ENCODE measurements at places on chromosomes 6 and 20.

- no peak for DNase-seq
Observed at GRCh38 chr6:42259841-42260395, 42.3 kb upstream of the MRPS10 start.

- DNase-seq: peak; percentile 15
Observed at GRCh38 chr20:37345339-37346235, at the start of gene SRC. SRC (plus strand) TSS chr20:37346140; CDS start chr20:37384154, 38,014 bp downstream.

DNA sequence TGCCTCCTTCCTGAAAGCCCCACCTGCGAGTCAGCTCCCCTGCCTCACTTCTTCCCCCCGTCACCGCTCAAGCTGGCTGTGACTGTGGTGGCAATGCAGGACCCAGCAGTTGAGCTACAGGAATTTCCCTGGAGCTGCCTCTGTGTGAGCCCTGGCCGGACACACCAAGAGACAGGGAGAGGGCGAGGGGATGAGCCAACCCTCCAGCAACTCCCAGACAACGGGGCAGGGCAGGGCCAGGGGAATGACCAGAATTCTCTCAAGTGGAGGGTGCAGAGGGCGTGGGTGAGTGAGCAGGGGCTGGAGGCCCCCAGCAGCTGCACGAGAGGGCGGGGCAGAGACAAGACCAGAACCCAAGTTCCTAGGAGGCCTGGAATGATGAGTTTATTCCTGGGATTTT is 4.9 kb upstream of the ARFGAP1 start:
- DNase-seq: no peak

DNA sequence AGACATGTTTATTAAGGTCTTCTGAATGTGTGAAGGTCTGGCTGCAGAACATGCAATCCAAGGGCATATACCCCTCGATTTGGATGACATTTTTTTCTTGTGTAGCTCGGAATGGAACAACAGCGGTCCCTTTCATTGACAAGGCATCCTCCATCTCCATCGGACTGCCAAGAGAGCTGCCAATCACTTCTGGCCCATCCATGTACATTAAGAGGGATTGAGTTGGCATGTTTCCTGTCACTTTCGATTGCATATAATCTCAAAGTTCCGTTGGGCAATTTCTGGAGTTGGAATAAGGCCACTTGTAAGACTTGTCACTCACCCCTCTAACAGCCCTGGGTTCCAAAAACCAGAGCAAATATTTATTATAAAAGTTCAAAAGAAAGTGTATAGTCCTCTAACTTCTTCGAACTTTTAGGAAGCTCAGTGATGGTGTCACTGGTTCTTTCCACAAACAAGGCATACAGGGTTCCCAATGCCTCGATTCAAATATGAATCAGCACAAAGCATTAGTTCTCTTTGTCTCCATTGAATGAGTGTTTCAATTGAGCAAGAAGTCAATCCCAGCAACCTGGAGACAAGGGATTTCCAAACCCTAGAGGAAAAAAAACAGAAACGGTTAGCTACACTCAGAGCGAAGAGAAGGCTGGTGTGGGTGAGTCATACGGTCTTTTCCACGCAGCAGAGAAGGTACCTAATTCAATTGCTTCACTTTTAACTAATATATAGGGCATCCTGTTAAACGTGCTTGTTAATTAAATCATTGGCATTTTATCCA is 10.9 kb downstream of the ZNF217 start:
- DNase-seq: peak; percentile 34

GRCh38 chr6:45082091-45082490 is 246.0 kb upstream of the RUNX2 start:
- DNase-seq: no peak

DNA sequence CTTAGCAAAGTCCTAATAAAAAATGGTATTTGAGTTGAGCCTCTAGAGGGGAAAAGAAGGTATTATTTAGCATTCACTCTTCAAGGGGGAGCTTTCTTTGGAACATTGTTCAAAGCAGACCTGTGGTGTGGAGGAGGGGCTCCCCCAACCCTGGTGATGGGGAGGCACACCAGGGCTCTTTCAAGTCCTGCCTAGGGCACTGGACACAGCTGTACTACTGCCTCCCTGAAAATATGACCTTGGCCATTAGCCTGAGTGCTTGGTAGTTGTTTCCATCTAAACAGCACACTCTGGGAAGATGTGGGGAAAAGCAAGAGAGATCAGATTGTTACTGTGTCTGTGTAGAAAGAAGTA is 215.1 kb upstream of the CNR1 start:
- DNase-seq: no peak

DNA sequence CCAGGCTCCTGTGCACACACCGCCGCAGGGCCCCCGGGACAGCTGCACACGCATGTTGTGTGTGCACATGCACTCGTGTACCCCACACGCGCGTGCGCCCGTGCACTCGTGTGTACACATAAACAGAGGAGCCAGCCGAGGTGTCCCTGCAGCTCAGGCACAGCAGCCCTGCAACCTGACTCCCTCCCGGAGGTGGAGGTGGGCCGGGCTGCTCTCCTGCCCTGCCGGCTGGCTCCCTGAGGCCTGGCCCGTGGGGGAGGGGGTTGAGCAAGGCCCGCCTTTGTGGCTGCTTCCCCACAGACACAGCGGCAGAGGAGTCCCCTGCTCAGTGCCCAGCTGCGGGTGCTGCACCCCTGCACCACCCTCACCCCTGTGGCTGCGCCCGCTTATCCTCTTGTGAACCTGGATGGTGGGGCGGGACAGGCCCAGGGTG is 624 bp downstream of the RBBP8NL start:
- no peak for DNase-seq

GRCh38 chr6:109008054-109008453 is 86.6 kb downstream of the SESN1 start:
- DNase-seq: no peak

DNA sequence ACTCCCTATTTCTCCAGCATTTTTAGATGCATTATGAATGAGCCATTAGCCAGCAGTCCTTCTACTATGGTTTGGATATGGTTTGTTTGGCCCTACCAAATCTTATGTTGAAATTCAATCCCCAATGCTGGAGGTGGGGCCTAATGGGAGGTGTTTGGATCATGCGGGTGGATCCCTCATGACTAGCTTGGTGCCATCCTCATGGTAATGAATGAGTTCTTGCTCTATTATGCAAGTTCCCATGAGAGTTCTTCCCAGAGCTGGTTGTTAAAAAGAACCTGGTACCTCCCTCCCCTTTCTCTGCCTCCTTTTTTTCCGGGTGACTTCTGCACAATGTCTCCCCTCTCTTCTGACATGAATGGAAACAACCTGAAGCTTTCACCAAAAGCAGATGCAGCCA is 6.2 kb upstream of the CGA start:
- DNase-seq: no peak

DNA sequence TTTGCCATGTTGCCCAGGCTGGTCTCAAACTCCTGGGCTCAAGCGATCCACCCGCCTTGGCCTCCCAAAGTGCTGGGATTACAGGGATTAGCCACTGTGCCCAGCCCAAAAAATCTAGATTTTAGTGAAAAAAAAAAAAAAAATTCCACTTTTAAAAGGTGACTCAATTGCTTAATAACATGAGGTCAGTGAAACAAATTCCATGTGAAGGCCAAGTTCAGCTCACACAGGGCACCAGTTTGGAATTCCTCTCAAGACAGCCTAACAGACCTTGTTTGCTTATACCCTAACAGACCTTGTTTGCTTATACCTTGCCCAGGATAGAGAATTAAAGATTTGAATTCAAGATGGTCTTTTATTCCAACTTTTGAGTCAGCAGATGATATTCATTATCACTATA is 5.1 kb downstream of the RRBP1 start:
- DNase-seq: no peak

- no peak for DNase-seq
Observed at GRCh38 chr6:122995921-122996793, at the start of gene CLVS2. CLVS2 (plus strand) TSS chr6:122996235; CDS start chr6:122997778, 1,543 bp downstream.

DNA sequence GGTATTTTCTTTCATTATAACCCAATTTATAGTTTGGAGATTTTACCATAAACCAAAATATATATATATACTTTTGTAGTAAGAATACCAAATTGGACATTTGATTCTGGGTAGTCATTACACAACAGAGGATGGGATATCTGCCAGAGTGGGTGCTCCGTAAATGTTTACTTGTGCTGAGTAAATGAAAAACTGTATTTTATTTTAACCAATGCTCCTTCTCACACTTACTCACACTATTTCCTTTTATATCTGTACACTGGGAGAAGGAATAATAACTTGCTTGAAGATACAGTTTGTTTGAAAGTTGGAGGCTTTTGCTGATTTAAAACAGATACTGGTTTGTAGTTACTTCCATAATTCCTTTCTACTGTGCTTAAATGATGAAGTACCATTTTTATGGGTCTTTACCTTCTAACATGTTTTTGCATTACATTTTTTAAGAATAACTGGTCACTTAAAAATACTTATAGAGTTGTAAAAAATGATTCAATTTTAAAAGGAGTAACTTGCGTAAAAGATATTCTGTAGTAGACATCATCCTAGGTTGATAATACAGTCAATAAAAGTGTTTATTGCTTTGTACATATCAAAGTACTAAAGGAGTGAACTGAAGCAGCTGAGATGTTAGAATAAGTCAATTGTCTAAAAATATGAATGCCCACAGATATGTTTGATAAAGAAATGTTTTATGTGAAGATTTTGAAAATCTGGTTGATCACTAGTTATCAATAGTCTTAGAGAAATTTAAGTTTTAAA is 411.7 kb downstream of the UTRN start:
- no peak for DNase-seq

DNA sequence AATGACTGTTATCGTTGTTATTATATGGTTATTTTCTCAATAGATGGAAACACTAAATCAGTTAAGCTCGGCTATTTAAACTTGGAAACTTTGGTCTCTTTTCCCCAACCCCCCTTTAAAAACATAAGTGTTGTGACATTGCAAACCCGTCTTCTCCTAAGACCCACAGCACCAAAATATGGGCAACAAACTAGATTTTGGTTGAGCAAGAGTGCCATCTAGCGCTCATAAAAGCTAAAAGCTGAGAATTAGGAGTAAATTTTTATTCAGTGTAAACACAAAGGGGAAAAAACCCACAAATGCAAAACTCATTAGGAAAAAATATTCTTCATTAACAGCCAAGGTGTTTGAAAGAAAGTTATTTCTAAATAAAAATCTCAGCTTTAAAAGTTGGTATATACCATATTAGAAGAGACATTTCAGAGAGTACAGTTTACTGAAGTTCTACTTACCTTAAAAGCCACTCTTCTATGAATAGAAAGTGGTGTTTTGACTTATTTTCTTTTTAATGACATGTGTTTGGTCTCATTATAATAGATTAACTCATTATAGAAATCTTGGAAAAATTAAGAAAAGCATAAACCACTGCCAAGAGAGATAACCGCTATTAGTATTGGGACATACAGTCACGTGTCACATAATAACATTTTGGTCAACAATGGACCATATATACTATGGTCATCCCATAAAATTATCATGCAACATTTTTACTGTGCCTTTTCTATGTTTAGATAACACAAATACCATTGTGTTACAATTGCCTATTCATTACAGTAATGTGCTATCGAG is 21.1 kb downstream of the SESN1 start:
- DNase-seq: peak; percentile 72

GRCh38 chr20:24742436-24742835 is 206.6 kb upstream of the CST7 start:
- DNase-seq: no peak

- DNase-seq: peak; percentile 11
Observed at GRCh38 chr6:26439151-26440125, 866 bp upstream of the BTN3A3 start.

- DNase-seq: no peak
Observed at GRCh38 chr6:6331393-6331792, 10.9 kb upstream of the F13A1 start.

GRCh38 chr20:47013606-47014005 is 119.0 kb downstream of the EYA2 start:
- no peak for DNase-seq

GRCh38 chr6:18720075-18720474 is 332.9 kb downstream of the RNF144B start:
- DNase-seq: no peak

DNA sequence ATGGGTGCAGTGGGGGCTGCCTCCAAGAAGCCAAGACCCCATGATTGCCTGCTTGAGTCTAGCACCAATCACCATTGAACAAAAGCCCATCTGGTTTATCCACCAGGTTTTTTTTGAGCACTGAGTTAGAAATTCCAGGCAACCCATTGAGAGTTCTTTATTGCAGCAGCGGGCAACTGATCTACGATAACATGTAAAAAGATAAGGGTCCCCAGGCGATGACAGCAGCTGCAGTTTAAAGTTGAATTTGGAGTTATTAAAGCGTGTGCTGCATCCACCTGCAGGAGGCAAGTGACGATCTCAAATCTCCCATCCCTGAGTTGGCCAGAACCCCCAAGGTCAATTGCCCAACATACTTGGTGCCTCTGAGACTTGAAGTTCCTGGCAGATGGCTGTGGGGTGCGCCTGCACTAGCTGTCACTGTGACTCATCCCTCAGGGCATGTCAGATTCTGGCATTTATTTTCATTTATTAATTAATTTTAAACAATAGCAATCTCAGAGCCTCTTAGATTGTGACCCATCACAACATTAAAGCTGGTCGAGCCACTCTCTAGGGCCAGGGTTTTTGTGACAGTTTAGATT is 290.4 kb upstream of the SULF2 start:
- no peak for DNase-seq

DNA sequence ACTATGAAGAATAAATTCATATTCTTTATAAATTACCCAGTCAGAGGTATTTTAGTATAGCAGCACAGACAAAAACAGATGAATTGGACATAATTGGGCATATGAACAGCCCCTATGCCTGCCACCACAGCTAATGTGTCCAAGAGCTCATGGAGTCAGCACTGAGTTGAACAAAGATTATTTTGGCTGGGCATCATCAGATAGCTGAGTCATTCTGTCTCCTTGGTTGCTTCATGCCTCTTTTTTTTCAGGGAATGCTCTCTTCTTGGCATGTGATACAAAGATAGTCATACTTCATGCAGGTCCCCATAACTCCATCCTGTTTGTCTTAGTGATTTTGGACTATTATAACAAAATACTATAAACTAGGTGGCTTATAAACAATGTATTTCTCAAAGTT is 275.6 kb downstream of the TENT5A start:
- no peak for DNase-seq

DNA sequence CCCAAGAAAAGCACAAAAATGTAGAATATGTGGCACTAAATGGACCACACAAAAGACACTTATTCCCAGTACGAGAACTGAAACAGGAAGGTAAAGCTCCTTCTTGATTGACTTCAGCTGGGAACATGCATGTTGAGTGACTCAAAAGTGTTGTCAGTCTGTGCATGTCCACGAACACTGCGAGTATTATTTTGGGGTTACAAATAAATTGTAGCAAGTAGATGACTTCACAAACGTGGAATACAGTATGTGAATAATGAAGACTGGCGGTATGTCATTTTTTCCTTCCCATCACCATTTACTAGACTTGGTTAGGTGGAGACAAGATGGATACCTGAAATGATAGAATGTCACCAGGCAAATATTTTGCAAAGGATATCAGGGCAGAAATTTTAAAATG is 45.4 kb downstream of the L3MBTL3 start:
- no peak for DNase-seq

DNA sequence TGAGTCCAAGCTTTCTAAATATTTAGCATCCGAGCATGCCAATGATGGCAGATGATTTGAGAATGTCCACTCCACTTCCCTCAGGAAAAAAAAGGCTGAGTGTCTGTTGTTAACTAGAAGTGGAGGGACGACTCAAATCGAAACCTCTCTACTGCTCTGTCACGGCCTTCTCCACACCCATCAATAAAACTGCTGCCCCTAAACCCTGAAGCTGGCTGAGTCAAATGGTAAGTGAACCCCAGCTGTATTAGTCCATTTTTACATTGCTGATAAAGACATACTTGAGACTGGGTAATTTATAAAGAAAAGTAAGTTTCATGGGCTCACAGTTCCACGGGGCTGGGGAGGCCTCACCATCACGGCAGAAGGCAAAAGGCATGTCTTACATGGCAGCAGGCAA is 707.0 kb downstream of the QKI start:
- DNase-seq: no peak

Data from effector memory CD8-positive, alpha-beta T cell (primary cell).